ENCODE measurements at places on chromosomes 1 and 21.

GRCh38 chr21:17784180-17784598 is 35.0 kb downstream of the C21orf91 start:
- no peak for DNase-seq

DNA sequence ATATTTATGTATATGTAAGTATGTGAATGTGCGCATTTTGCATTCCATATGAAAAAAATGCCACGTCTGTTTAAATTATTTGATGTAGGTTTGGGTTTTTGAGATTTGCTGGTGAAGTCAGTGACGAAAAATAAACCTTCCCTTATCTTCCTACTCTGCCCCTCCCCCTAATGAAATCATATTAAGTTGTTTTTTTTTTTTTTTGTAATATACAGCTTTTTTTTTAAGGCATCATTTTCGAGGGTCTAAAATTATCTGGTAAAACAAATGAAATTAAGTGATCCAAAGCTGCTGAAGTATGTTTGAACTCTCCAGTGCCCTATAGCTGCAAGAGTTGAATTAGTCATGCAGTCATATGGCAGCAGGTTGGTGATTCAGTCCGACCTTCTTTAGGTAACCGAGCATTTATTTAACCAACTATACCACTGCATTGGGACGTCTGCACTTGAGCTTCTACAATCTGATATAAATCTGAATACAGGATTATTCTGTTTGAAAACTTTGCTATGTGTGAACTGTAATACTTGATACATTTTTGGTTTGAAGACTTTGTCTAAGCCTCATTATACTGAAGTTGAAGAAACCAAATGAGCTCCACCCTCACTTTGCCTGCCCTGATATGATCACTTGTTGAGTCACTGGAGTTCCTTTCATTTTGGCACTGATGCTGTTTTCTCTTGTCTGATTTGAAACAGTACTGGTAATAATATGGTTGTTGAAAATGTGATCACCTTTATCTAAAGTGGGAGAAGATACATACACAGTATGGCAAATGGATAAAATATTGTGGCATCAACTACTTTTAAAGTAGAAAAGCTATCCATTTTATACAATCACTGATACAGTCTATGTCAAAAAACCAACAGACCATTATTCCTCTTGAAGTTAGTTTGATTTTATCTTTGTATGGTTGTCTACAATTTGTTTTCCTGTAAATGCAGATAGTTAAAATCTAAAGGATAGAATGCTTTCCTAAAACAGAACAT is 11.7 kb downstream of the PDIK1L start:
- no peak for DNase-seq

- DNase-seq: no peak
Measured at GRCh38 chr1:161198194-161198896, 509 bp downstream of the ADAMTS4 start.

GRCh38 chr1:90200646-90201205 is 205.8 kb downstream of the ZNF326 start:
- no peak for DNase-seq

DNA sequence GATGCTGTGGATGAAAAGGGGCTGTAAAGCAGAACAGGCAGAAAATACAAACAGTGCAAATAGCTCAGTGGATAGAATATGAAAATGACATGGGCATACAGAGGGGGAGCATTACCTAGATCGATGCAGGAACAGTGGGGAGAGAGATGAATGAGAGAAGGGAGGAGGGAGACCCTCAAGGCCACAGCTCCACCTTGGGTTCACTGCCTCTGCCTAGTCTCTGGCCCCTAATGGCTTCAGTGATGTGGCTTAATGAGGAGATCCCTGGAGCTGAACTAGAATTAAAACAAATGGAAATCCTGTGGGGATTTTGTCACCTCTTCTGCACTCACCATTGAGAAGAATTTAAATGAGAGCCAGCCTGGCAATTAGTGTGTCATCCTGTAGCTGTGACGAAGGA is 165.0 kb downstream of the TNR start:
- no peak for DNase-seq

DNA sequence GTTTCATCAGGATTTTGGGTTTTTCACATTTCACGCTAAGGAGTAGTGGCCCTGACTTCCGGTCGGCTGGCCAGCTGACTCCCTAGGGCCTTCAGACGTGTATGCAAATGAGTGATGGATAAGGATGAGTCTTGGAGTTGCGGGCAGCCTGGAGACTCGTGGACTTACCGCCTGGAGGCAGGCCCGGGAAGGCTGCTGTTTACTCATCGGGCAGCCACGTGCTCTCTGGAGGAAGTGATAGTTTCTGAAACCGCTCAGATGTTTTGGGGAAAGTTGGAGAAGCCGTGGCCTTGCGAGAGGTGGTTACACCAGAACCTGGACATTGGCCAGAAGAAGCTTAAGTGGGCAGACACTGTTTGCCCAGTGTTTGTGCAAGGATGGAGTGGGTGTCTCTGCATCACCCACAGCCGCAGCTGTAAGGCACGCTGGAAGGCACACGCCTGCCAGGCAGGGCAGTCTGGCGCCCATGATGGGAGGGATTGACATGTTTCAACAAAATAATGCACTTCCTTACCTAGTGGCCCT is 23.1 kb upstream of the TNFRSF1B start:
- peak; percentile 71 for DNase-seq

DNA sequence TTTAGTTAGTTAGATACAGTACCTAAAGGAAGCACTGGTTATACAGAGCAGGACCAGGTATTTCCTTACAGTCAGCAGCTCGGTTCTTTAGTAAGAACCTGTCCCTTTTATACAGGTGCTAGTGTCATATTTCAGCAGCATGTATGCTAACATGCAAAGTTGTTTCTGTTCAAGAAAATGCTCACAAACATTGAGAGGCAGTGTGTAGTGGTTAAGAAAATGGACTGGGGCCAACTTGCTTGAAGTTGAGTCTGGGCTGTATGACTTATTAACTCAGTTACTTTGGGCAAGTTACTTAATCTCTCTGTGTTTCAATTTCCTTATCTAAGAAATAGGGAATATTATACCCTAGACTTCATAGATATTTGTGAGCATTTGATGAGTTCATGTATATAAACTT is 31.1 kb downstream of the AK4 start:
- no peak for DNase-seq

GRCh38 chr1:63645317-63645716 is 52.1 kb downstream of the PGM1 start:
- no peak for DNase-seq
